ENCODE measurements at places on chromosomes 3 and 15. TPM values are rescaled to one million over a fixed set of nuclear protein-coding genes. Genes with fewer than 3 reads are reported as not detected.

GRCh38 chr15:85306946-85307686, 73.3 kb upstream of the AKAP13 start:
- DNase-seq = no peak
- no peaks in the 10 kb centered on the region for H3K4me1 ChIP-seq
- no peaks in the 10 kb centered on the region for H3K27me3 ChIP-seq
- no peak overlapping the region for H3K4me3 ChIP-seq
- no peak overlapping the region for H3K27ac ChIP-seq
- H3K36me3 ChIP-seq = no peaks in the 10 kb centered on the region

DNA sequence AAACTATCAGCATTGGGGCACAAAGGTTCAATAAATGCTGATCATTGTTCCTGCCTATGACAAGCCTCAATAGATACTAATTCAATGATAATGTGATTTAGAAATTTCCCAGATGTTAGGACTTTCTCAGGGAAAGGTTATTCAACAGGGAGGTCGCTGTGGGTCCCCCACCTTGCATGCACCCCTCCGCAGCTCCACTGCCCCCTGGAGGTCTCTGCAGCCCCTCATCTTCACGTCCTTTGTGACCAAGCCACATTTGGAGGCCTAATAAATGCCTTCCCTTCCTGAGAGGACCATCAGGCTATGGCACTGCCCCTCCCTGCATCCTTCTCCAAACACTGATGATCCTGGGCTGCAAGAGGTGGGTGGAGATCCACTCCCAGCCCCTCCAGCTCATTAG, 50.2 kb downstream of the NOX5 start:
- H3K27me3 ChIP-seq = no peaks in the 10 kb centered on the region
- no peaks in the 10 kb centered on the region for H3K36me3 ChIP-seq
- no peaks in the 10 kb centered on the region for H3K4me1 ChIP-seq
- no peak overlapping the region for H3K27ac ChIP-seq

- H3K36me3 ChIP-seq = no peaks in the 10 kb centered on the region
- H3K27me3 ChIP-seq = no peaks in the 10 kb centered on the region
- H3K27ac ChIP-seq = no peak overlapping the region
- H3K4me3 ChIP-seq = no peak overlapping the region
- DNase-seq = no peak
These were observed 51.2 kb downstream of the ASB7 start for GRCh38 chr15:100653608-100654007.

- H3K36me3 ChIP-seq = no peaks in the 10 kb centered on the region
- H3K27me3 ChIP-seq = no peaks in the 10 kb centered on the region
- H3K4me3 ChIP-seq = no peak overlapping the region
- H3K4me1 ChIP-seq = peaks cover 3% of the 10 kb centered on the region
These were observed 1.7 kb downstream of the ARL13B start for GRCh38 chr3:93981649-93982048.

Gene MASP1
- total RNA-seq = 2.7 TPM

GRCh38 chr15:63203451-63204090, 14.2 kb downstream of the RAB8B start:
- no peaks in the 10 kb centered on the region for H3K36me3 ChIP-seq
- H3K27me3 ChIP-seq = no peaks in the 10 kb centered on the region
- no peak overlapping the region for H3K4me3 ChIP-seq
- H3K4me1 ChIP-seq = peaks cover 14% of the 10 kb centered on the region
- peak overlapping the region; percentile 15 for H3K27ac ChIP-seq
- no peak for DNase-seq

Gene ACVR2B
- total RNA-seq = 15.3 TPM

- H3K36me3 ChIP-seq = peaks cover 63% of the 10 kb centered on the region
- peaks cover 4% of the 10 kb centered on the region for H3K4me1 ChIP-seq
- no peak overlapping the region for H3K4me3 ChIP-seq
- H3K27ac ChIP-seq = peak overlapping the region; percentile 34
- no peaks in the 10 kb centered on the region for H3K27me3 ChIP-seq
- DNase-seq = no peak
These were observed 25.6 kb downstream of the GYG1 start for GRCh38 chr3:149016669-149017541.

Gene SEMA3F
- total RNA-seq = 58.5 TPM

- H3K27me3 ChIP-seq = no peaks in the 10 kb centered on the region
- H3K4me3 ChIP-seq = no peak overlapping the region
- no peak for DNase-seq
- no peaks in the 10 kb centered on the region for H3K4me1 ChIP-seq
- no peaks in the 10 kb centered on the region for H3K36me3 ChIP-seq
These were observed 1088.0 kb downstream of the AGBL1 start for GRCh38 chr15:87167706-87168105.

DNA sequence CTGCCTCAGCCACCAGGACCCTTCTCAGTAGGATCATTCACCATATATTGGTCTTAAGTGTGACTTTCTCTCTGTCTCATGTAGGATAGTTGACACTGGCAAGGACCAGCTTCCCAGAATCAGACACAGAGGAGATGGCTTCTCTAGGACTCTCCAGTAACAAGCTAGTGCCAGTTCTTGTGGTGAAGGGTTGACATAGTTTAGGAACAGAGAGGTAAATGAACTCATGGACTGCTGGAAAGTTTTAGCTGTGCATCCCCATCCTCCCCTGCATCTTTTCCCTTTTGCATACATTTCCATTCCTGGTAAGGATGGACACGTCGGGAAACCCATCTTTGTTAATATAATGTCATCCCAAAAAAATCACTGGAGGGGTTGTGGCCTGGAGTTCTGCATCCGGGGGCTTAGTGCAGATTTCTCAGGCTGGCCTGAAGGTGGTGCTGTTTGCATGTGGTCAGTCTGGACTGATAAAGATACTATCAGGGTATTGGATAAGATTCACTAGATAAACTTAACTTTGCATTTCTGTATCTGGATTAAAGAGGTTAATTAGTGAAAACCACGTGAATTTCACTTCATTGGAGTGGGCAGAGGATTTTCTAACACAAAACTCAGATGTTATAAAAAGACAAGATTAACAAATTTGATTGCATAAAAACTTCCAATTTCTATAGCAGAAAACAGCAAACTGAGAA, 110.8 kb downstream of the TBC1D2B start:
- H3K4me3 ChIP-seq = no peak overlapping the region
- no peak overlapping the region for H3K27ac ChIP-seq
- no peaks in the 10 kb centered on the region for H3K4me1 ChIP-seq
- no peaks in the 10 kb centered on the region for H3K27me3 ChIP-seq
- H3K36me3 ChIP-seq = no peaks in the 10 kb centered on the region

DNA sequence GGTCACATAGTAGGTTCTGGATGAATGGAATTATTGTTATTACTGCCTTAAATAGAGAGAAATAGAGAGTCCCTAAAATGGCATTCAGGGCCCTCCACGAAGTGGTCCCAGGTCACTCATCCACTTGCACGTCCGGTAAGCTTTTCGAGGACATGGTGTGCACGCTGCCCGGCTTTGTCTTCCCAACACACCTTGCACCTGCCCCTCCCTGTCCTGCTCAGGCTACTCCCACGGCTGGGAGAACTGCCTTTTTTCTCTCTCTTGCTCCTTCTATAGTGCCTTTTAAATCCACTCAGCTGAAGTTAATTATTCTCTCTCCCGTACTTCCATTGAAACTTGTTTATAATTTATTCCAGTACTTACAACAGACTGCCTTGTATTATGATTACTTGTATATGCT, 5.6 kb upstream of the DGKG start:
- no peaks in the 10 kb centered on the region for H3K36me3 ChIP-seq
- DNase-seq = no peak
- no peak overlapping the region for H3K4me3 ChIP-seq

GRCh38 chr15:50881121-50882048, 27.1 kb upstream of the AP4E1 start:
- peaks cover 21% of the 10 kb centered on the region for H3K4me1 ChIP-seq
- no peaks in the 10 kb centered on the region for H3K27me3 ChIP-seq
- no peaks in the 10 kb centered on the region for H3K36me3 ChIP-seq
- DNase-seq = no peak
- peak overlapping the region; percentile 63 for H3K27ac ChIP-seq

GRCh38 chr3:183313764-183314163, 60.7 kb downstream of the B3GNT5 start:
- H3K27me3 ChIP-seq = no peaks in the 10 kb centered on the region
- H3K27ac ChIP-seq = no peak overlapping the region
- H3K4me3 ChIP-seq = no peak overlapping the region

- H3K4me3 ChIP-seq = no peak overlapping the region
- H3K4me1 ChIP-seq = no peaks in the 10 kb centered on the region
- H3K27me3 ChIP-seq = no peaks in the 10 kb centered on the region
These were observed 41.2 kb upstream of the PIAS1 start for GRCh38 chr15:68012911-68013310.

Gene ZNF662
- 15.5 TPM for total RNA-seq

Measured in tibial nerve (tissue), 4 donors.